ENCODE measurements at places on chromosomes 7 and 10.

- DNase-seq: no peak
Measured at GRCh38 chr7:34087892-34088891, 182.9 kb downstream of the BMPER start.

DNA sequence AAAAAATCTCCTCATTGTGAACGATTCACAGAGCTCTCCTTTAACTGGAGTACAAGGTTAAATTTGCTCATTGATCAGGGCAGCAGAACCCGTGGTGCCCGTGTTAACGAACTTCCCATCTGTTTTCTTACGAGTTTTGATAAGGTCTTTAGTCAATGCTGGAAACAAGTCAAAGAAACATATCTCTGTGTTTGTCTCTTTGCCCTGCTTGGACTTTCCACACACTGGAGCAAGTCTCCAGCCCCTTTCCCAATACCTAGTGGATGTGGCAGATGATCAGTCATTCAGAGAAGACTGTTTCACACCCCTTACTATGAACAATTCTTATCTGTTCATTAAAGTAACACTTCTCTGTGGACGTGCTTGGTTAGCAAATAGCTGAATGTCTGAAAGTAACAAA, 121.3 kb downstream of the ARID5B start:
- DNase-seq: no peak

DNA sequence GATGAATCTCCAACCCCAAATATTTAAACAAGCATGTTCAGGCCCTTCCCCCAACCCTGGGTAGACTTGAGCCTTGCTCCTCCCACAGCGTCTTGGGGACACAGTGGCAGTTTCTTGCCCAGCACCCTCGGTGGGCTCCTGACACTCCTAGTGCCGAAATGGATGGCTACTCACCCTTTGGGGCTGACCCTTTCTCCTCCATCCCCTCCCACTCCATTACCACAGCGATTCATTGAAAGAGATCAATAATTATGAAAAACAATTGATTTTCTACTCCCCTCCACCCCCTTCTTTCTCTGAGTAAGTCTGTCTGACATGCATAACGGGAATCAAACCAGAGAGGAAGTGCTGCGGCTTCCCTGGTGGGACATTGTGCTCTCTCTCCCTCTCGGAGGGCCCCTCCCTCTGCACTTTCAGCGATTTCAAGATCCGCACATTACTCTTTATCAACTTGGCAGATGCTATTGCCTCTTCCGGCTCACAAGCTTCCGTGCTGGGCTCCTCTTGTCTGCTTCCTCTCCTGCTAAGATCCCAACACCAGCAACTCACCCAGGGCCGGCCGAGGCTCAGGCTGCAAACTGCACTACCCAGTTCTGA, 79.0 kb upstream of the PLXNA4 start:
- no peak for DNase-seq

- DNase-seq: no peak
Measured at GRCh38 chr10:69653561-69653960, 23.5 kb downstream of the FAM241B start.

DNA sequence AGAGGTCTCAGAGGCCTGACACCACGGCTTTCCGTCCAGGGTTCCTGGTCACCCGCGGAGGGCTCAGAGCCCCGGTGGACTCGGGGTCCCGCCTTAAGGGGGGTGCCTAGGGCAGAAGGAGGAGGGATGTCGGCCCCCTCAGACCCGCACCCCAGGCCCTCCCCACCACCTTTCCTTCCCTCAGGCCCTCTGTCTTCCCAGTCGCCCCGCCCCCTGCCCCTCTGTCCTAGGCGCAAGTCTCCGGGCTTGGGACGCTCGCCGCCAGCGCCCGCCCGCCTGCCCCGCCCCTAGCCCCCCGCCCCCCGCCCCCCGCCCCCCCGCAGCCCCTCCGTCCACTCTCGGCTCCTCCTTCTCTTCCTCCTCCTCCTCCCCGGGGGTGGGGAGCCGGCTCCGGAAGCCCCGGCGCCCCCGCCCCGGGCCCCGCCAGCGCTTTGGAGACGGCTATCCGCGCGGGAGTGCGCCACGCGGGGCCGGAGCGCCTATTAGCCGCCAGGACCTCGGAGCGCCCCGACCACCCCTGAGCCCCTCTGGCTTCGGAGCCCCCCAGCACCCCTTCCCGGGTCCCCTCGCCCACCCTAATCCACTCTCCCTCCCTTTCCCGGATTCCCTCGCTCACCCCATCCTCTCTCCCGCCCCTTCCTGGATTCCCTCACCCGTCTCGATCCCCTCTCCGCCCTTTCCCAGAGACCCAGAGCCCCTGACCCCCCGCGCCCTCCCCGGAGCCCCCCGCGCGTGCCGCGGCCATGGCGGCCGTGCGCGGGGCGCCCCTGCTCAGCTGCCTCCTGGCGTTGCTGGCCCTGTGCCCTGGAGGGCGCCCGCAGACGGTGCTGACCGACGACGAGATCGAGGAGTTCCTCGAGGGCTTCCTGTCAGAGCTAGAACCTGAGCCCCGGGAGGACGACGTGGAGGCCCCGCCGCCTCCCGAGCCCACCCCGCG, at the start of gene AEBP1:
Gene AEBP1, plus strand, starts transcription at position 423 of the 937 bp plus-strand sequence. Its CDS starts 321 bp downstream, at position 744.
- no peak for DNase-seq

- DNase-seq: no peak
Measured at GRCh38 chr7:140403878-140404564, at the start of gene RAB19. TSS of gene RAB19 (plus strand) at chr7:140404058. CDS start at chr7:140407647, 3,589 bp downstream.

- no peak for DNase-seq
Measured at GRCh38 chr7:139687980-139688632, 89.7 kb downstream of the HIPK2 start.

DNA sequence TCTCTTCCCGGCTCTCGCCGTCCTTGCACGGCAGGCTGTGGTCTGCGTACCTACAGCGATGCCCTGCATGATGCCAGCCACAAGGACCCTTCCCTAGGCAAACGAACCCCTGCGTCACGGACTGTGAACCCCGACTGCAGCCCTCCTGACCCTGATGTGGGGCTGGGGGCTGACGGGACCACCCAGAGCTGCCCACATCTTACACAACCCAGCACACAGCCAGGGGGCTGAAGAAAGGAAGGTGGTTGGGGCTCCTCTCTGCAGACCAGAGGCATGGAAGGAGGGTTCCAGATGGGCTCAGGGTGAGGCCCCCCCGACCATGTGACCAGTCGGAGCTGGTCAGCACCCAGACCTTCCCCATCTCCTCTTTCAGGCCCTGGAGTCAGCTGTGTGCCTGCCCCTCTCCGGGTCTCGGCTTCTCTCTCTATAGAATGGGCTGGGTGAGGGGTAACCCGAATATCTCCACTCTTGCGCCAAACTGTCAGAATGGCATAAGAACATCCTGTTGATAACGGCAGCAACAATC, 41.4 kb downstream of the EBF3 start:
- no peak for DNase-seq

- DNase-seq: no peak
Measured at GRCh38 chr10:95209509-95210127, 15.6 kb downstream of the ACSM6 start.

GRCh38 chr7:98990356-98990755, 112.0 kb downstream of the TRRAP start:
- DNase-seq: no peak

DNA sequence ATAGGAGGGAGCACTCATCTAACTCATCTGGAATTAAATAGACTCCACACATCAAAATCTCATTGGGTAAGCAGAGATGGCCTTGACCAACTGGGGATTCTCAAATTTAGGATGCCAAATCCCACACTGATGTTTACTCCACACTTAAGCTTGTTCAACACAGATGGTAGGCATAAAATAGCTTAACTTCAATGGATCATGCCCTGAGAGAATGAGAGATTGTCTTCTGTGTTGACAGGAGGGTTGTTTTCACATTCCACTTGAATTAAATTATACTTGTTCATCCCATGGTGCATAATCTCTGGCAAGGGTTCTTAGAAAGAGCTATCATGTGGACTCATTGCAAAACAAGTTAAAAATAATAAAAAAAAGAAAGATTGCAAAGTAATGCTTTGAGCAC, 391.4 kb downstream of the PLXDC2 start:
- no peak for DNase-seq

GRCh38 chr7:49866910-49867309, 93.5 kb downstream of the VWC2 start:
- no peak for DNase-seq

GRCh38 chr7:34759477-34760125, 101.6 kb downstream of the NPSR1 start:
- no peak for DNase-seq

DNA sequence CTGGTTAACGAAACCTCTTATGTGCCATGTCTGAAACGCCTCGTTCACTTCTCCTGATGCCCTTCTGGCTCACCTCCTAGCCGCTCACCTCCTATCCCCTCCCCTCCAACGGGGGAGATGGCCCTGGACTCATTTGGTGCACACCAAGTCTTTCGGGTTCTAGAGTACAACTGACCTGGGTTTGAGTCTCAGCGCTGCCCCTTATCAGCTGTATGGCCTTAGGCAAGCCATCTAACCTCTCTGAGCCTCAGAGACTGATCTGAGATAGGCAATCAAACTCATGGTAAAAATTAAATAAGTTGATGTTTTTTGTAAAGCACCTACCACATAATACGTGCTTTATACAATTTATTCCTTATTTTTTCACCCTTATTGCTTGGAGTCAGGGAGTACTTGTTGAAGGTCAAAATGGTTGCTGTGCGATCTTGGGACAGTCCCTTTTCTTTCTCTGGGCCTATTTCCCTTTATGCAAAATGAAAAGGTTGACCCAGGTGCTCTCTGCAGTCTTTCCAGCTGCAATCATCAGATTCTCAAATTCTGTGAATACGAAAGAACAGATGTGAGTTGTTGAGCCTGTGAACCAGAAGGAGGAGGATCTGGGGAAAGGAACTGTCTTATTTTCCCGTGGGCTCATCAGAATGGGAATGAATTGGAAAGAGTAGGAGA, 31.2 kb upstream of the PLEKHA1 start:
- DNase-seq: no peak

GRCh38 chr7:152073352-152073751, 47.9 kb downstream of the GALNT11 start:
- no peak for DNase-seq

GRCh38 chr7:84901366-84901765, 285.5 kb downstream of the SEMA3D start:
- DNase-seq: no peak

DNA sequence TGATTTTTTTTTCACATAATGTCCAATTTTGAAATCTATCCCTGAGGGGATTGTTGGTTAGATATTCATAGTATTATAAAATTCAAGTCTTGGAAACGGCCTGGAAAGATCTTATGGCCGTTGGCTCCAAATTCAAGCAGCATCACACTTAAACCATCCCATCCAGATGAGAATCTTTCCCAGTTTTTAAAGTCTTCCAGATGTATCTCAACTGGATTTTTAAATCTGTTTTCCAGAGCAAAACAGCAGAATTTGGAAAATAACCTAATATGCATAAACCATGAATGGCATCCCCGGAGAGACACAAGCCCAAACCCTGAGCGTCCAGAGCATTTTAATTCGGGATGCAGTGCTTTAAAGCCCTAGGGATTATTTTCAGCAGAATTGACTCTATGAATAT, 208.2 kb upstream of the PRKCQ start:
- no peak for DNase-seq

DNA sequence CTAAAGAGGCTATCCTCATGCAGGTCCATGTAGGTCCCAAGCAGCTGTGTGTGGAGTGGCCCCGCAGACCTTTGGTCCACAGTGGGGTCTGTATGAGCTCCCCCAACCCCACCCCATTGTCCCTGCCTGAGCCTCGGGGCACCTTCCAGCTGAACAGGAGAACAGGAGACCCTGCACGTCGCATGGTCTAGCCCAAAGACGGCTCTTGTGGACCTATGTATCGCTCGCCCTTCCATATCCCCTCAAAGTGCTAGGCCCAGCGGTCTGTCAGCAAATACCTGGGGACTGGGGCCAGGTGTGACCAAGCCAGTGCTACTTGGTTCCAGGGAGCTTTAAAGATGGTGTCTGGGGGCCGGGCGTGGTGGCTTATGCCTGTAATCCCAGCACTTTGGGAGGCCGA, 43.0 kb downstream of the OAT start:
- DNase-seq: no peak

DNA sequence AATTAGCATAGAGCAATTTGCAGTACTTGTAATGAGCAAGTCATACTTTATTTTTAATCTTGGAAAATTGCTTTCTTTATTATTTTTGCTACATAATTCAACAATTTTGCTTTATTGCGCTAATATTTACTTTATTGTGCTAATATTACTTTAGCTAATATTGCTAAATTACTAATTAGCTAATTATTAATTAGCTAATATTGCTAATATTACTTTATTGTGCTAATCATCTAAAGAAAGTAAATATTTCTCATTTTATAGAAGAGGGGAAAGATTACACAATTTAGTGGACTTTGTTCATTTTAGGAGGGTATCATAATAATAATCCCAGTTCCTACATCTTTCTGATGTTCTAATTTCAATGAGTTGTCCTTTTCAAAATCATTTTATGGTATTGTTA, 61.2 kb downstream of the RUNDC3B start:
- no peak for DNase-seq

GRCh38 chr7:136480901-136481300, 387.6 kb upstream of the CHRM2 start:
- no peak for DNase-seq

- no peak for DNase-seq
Measured at GRCh38 chr10:70925377-70926225, 37.2 kb upstream of the PCBD1 start.

DNA sequence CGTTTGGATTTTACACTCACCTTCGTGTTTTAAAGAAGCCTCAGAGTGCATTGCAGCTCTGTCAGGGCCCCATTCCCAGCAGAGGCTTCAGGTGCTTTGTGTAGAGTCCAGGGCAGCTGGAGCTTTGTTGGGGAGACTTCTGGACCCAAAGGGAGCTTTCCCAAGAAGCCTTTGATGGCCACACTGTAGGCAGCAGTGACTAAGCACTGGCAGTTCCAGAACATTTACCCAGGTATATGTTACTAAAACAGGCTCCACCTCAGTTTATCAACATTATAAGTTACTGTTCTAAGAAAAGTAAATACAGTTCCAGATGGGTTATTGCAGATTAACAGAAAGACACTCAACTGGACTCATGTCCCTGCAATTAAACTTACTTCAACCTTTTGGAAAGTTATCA, 66.8 kb downstream of the LANCL2 start:
- DNase-seq: no peak

DNA sequence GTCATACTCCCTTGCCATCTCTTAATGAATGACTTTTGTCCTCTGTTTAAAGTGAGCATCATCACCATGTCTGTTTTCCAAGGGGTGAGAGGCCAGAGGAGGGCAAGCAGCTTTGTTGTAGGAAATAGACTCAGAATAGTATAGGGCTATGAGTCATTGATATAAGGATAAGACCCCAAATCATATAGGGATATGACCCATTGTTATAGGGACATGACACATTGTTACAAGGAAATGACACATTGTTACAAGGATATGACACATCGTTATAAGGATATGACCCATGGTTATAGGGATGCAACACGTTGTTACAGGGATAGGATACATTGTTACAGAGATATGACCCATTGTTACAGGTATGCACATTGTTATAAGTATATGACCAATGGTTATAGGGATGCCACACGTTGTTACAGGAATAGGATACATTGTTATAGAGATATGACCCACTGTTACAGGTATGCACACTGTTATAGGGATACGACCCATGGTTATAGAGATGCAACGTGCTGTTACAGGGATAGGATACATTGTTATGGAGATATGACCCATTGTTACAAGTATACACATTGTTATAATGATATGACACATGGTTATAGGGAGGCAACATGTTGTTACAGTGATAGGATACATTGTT, 311.1 kb upstream of the ADARB2 start:
- DNase-seq: no peak

Measured in vagina (tissue), 2 donors.